ENCODE measurements at places on chromosomes 3 and 15.

DNA sequence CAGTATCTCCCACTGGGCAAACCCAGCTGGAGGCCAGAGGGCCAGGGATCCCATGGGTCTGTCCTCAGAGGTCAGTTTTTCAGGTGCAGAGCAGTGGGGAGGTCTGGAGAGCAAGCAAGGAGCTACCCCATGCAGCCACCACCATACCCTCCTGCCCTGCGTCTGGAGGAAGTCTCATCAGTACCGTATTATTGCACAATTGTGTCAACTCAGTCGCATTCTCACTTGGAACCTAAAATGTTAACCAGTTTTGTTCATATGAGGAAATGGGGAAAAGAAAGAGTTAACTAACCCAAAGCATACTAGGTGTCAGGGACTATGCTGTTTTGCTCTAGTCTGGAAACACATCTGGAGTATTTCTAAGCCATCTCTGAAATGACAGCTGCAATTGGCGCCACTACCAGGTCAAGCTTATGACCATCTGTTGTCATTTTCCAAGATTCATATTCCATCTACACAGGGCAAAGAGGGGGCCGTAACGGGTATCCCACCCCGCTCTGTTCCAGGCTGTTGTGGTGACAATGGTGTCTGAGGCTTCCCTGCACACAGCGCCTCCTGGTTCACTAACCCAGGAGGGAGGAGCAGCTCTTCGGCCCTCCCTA, 16.9 kb upstream of the APBA2 start:
- DNase-seq, result no peak

- DNase-seq, result no peak
Measured at GRCh38 chr3:114214542-114215341, 22.6 kb downstream of the ZNF80 start.

GRCh38 chr15:43913026-43913780, 86.4 kb downstream of the WDR76 start:
- no peak for DNase-seq

GRCh38 chr3:52525680-52526561, 7.7 kb downstream of the NT5DC2 start:
- no peak for DNase-seq

DNA sequence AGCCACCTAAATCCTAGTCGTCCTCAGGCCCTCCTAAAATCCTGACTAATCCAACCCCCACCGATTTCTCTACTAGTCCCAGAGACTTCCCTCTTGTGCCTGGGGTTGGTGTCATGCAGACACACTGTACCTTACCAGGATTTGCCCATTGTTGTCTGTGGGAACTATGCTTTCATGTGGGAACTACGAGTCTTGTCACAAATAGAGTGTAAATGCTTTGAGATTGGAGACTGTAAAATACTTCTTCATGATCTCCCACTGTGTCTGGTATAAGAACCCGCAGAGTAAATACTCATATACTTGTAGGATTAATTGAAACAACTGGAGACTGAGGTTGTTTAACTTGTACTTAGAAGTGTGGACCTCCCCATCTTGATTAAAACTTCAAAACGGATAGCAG, 11.2 kb downstream of the B3GNT5 start:
- no peak for DNase-seq

GRCh38 chr15:58081456-58081855, 15.9 kb upstream of the ALDH1A2 start:
- no peak for DNase-seq

DNA sequence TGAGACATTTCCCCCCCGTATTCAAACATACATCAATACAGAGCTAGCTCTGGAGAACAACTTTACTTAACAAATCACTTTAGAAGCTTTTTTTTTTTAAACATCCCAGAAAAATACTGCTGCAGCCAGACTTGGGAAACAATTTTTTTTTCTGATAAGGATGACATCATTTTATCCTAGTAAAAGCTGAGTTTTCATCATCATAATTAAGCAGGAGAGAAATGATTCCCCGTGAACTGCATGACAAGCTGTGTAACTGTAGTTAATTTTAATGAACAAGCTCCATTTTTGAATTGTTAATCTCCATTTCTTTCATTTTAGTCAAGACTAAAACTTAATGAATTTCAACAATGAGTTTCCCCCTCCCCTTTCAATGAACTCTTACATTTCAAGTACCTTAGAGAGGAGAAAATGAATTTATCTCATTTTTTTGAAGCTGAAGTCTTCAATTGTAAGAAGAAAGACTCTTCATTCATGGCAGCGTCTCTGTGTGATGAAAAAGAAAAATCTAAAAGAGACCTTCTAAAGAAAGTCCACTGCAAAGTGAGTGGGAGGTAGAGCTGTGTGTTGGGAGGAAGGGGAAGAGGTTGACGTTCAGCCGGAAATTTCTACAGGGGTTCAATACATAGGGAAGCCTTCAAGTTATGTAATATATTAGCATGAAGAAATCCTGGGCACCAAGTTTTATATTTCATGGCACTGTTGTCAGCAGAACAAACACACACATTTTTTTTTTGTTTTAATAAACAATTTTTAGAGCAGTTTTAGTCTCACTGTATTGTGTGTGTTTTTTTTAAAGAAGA, 31.7 kb downstream of the HES1 start:
- no peak for DNase-seq

GRCh38 chr3:48305396-48305795, 28.1 kb downstream of the SPINK8 start:
- no peak for DNase-seq

DNA sequence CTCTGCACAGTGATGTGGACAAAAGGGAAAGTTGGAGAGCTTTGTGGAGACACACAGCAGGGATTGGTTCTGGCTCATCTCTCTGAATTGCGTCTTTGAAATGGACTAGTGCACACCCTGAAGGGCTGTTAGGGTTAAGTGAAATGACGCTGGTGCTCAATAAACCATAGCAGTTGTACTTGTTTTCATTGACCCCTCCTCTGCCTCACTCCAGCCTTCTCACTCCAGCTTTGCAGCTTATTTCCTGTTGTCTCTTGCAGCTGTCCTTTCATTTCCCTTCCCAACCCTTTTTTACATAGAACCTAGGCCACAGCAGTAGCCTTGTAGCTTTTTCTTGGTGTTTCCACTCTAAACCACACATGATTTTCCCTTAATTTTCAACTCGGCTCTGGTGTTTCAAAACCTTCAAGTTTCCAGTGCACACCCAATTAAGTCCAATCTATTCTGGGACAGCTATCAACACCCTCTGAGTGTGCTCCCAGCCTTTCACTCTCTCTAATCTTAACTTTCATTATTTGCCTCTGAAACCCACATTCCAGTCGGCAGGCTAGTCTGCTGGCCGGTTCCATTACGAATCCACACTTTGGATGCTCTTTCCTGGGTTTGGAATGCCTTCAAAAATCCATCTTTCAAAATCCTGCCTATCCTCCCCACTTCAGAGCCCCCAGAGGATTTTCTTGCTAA, 6.4 kb downstream of the C3orf52 start:
- no peak for DNase-seq

GRCh38 chr15:98771541-98771940, 123.2 kb downstream of the IGF1R start:
- DNase-seq, result no peak

DNA sequence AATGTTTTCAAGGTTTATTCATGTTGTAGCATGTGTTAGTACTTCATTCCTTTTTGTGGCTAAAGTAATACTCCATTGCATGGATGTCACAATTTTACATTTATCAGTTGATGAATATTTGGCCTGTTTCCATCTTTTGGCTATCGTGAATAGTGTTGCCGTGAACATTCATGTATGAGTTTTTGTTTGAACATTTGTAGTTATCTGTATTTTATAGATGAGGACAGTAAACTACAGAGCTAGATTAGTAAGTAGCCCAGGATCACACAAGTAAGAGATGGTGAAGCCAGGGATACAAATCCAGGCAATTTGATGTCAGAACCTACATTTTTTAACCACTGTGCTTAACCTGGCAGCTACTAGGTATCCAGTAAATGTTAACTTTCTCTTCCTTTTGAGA, 63.2 kb downstream of the ASTE1 start:
- no peak for DNase-seq

DNA sequence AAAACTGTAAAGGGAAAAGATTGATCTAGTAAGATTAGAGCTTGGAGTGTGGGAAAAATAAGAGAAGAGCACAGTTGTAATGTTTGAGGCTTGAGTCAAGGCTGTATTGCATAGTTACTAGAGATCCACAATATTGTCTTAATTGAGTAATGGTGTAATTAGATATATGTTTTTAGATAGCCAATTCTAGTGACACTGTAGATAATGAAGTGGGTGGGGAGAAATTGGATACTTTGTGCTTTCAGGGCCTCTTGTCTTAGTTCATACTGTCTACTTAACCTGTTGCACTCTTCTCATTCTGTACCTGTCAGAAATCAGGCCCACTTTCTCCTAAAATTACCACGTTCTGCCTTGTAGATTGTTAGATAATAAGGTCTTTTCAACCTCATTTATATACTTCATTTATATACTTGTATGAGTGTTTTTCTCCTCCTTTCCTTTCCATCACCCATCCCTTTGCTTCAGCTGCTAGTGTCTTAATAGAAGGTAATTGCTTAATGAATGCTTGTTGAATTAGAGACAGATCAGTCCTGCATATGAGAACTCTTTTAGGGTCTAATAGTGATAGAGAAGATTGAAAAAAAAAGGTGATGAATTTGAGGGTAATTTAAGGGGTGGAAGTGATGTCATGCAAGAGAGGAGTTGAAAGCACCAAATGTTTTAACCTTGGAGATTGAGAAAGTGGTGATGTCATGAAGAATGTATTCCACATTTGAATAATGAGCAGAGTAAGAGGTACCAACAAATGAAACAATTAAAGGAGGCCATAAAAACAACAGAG, 32.0 kb downstream of the PIK3CA start:
- no peak for DNase-seq

DNA sequence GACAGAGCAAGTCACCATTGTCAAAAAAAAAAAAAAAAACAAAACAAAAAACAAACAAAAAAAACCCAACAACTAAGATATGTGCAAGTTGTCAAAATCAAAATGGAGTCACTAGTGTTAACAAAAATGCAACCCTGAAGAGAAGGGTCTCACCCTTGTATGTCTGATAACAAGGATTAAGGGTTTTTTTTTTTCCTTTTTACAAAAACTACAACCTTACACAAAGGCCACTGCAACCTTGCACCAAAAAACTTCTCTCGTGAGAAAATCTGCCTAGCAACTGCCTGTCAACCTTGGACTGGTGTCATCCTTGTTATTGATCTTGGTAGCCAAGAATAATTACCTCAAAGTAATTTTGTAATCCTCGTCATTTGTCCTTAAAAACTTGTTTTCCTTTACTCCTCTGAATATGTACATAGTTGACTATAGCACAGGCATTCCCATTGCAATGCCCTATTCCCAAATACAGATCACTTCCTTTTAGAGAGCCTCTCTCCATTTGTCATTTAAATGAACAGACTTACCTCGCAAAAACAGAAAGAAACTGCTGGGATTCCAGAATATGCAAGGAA, 24.0 kb downstream of the TFRC start:
- no peak for DNase-seq

DNA sequence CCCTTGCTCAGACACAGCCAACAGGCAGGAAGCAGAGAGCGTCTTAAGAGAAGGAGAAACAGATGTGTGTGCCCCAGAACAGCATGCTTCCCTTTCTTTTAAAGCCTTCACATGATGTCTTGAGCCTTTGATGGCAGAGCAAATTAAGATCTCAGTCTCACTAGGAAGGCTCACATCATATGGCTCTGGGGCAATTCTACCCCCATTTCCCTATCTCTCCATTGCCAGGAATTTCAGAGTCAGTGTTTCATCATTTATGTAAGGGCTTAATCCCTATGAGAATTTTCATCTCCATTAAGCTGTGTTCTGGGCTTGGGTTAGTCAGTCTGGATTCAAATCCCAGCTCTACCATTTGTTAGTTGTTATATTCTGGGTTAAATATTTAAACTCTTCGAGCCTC, 41.4 kb upstream of the GLCE start:
- no peak for DNase-seq

GRCh38 chr3:89395456-89395855, 288.0 kb downstream of the EPHA3 start:
- DNase-seq, result no peak

DNA sequence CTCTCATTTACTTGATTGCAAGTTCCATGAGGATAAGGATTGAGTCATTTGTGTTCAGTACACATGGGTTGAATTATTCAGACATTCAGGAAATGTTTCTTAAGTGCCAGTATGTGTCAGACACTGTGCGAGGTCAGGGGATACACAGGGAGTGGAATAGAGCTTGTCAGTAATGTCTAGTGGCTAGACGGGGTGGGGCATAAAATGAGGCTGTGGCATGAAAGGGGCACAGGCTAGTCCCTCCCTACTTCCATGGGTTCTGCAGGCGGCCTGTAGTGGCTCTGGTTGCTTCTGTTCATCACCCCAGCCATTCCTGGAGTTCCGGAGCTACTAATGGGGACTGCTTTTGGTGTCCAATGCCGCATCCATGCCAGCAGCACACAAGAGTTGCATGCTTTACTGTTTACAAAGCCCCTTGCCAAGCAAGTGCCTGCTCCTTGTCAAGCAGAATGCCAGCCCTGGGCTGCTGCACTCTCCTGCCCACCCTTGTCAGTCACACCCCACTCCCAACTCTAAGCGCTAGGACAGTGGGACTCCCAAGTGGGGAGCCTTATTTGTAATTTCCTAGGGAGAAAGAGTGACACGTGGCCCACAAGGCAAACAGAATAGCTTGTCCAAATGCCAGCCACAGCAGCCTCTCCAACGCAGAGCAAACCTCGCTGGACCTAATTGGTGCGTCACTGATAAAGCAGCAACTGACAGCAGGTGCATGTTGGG, 70.8 kb downstream of the RAB11A start:
- no peak for DNase-seq

GRCh38 chr3:40166997-40167396, 142.5 kb upstream of the EIF1B start:
- DNase-seq, result no peak

GRCh38 chr3:56796202-56796601, 5.5 kb downstream of the ARHGEF3 start:
- no peak for DNase-seq

- DNase-seq, result no peak
Measured at GRCh38 chr3:191355406-191355805, 25.1 kb upstream of the UTS2B start.

- DNase-seq, result no peak
Measured at GRCh38 chr3:71468311-71469137, 115.0 kb downstream of the FOXP1 start.

Measured in NCI-H1048 (cell line).